CD8-positive, alpha-beta T cell (primary cell): ENCODE measurements at places on chromosomes 3 and 15.
A peak's percentile ranks its signal among the peaks of the same experiment; 100 is the strongest.

- no peak for DNase-seq
Observed at GRCh38 chr3:193905541-193906396, 230.2 kb upstream of the HES1 start.

- peak; percentile 37 for DNase-seq
Observed at GRCh38 chr3:56593455-56594158, 36.6 kb downstream of the CCDC66 start.

- DNase-seq, result no peak
Observed at GRCh38 chr15:33788906-33789540, 179.3 kb upstream of the CHRM5 start.

- no peak for DNase-seq
Observed at GRCh38 chr3:49352890-49353421, 5.2 kb downstream of the GPX1 start.

DNA sequence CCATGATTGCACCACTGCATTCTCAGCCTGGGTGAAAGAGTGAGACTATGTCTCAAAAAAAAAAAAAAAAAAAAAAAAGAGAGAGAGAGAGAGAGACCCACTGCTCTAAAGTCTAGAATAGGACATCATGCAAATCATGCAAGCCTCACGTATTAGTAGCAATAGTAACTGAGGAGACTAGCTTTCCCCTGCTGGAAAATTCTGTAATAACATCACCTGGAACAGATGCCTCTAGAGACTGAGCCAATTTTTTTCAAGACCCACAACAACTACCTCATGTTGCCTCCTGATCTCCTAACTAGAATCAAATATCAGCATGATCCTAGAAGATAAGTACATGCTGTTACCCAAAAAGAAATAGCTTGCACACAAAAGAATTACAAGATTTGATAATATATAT, 461.9 kb downstream of the AGBL1 start:
- no peak for DNase-seq

- no peak for DNase-seq
Observed at GRCh38 chr15:82047453-82048400, 1.9 kb upstream of the MEX3B start.

DNA sequence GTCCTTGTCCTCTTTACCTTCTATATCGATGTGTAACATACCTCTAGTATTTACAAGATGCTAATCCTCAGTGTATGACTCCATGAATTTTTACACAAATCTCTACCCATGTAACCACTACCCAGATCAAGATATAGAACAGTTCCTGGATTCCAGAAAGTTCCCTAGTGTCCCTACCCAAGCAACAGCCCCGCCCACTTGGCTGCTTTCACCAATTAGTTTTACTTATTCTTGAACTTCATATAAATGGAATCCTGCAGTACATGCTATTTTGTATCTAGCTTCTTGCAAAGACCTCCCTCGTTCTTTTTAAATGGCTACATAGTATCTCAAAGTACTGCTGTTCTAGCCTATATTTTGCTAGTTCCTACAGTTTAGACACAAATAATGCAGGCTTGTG, 33.0 kb downstream of the CD276 start:
- DNase-seq, result no peak

GRCh38 chr3:143529018-143529478, 319.2 kb downstream of the SLC9A9 start:
- DNase-seq, result peak; percentile 6

- DNase-seq, result no peak
Observed at GRCh38 chr3:64158334-64158733, 66.9 kb downstream of the PRICKLE2 start.

DNA sequence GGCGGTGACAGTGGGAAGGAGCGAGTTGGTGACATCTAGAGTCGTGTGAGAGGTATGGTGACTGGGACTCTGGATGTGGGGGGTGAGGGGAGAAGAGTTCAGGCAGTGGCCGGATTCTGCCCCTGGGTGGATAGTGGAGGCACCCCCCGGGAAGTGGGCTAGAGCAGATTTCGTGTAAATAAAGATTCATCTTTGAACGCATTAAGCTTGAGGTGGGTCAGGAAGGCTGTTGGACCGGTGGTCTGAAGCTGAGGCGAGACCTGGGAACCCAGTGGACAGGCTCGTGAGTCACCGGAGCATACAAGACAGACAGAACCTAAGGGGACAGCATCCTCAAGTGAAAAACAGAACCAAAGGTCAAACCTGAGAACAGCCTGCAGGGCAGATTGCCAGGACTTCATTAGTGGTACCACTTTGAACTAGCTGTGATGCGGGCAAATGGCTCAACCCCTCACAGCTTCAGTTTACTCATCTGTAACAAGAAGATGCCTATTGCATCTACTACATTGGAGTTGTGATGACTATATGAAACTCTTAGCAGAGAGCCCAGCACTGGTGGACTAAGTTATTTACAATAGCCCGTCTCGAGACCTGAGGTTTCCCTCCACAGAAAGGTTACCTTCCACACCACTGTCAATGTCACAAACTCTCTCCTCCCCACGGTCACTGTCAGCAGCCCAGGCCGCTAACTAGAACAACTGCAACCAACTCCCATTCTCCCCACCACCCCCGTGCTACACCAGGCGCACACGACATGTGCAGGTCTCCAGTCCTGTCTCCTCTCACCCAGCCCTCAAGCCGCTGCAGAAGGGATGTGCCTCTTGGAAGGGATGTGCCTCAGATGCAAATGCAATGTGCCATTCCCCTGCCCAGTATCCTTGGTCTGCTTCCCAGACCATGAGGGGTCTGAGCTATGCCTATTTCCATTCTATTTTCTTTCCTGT, 901 bp upstream of the CLN6 start:
- no peak for DNase-seq

GRCh38 chr3:122235147-122235546, 51.7 kb downstream of the CASR start:
- no peak for DNase-seq

GRCh38 chr15:87648278-87648677, 608.3 kb downstream of the NTRK3 start:
- DNase-seq, result no peak

- DNase-seq, result no peak
Observed at GRCh38 chr3:73695841-73696240, 71.1 kb upstream of the PDZRN3 start.

- no peak for DNase-seq
Observed at GRCh38 chr3:14533457-14533958, 6.6 kb downstream of the GRIP2 start.

DNA sequence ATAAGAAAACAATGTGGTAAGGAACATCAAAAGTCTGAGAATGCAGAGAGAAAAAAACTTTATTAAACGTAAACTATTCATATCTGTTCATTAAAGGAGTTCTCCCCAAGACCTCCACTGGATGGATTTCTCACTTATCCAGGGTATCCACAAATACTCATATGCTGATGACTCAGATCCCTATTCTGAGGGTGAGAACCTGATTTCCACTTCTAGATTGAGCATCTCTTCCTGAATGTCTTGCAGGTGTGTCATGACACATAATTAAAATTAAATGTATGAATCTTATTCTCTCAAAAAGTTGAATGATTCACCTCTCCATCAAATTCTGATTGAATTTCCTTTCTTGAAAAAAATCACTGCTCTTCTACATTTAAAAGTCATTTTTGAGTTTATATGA, 199.9 kb downstream of the MFSD1 start:
- no peak for DNase-seq

DNA sequence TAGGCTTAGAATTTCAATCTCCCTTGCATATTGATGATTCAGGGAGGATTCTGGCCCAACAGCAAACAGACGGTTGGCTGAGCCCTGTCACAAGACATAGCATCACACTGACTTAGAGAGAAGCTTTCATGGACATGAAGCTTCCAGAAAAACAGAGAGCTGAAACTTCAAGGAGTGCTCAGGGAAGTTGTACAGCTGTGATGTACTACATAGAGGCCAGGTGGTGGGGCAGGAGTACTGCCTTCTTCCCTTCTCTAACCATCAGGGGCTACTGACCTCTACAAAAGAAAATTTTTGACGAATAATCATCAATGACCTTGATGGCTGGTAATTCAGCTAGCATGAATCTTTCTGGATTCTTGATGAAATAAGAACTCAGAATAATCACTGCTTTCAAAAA, 378.5 kb downstream of the ERC2 start:
- DNase-seq, result no peak

- DNase-seq, result no peak
Observed at GRCh38 chr3:175255698-175256097, 396.6 kb downstream of the NAALADL2 start.

GRCh38 chr3:60366486-60366885, 884.8 kb downstream of the FHIT start:
- DNase-seq, result no peak

DNA sequence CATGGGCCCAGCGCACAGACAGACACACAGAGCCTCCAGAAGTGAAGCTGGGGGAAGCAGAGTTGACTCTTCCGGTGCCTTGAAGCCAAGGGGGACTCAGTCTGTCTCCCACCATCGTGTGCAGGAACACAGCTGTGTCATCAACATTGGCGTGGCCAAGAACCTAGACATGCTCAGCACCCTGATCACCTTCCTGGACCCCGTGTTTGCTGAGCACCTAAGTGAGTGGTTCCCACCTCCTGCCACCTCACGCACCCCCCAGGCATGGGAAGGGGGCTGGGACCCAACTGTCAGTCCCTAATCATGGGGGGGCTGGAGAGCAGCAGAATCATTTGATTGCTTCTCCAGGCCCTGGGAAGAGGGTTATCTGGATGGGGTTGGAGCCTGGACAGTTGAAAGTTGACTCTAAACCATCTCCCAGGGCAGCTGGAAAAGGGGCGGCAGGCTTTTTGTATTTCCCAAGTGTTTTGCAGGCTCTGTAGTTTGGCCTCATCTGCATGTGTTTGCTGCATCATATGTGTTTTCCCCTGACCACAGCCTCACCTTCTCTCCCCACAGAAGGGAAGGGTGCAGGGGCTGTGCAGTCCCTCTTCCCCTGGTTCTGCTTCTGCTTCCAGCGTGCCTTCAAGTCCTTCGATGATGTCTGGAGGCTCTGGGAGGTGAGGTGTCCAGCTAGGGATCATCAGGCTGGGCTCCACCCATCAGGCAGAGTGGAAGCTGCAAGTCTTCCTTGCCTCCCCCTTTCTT, 12.8 kb downstream of the TBC1D21 start:
- DNase-seq, result no peak

- no peak for DNase-seq
Observed at GRCh38 chr15:51652084-51652668, 29.1 kb upstream of the SCG3 start.

DNA sequence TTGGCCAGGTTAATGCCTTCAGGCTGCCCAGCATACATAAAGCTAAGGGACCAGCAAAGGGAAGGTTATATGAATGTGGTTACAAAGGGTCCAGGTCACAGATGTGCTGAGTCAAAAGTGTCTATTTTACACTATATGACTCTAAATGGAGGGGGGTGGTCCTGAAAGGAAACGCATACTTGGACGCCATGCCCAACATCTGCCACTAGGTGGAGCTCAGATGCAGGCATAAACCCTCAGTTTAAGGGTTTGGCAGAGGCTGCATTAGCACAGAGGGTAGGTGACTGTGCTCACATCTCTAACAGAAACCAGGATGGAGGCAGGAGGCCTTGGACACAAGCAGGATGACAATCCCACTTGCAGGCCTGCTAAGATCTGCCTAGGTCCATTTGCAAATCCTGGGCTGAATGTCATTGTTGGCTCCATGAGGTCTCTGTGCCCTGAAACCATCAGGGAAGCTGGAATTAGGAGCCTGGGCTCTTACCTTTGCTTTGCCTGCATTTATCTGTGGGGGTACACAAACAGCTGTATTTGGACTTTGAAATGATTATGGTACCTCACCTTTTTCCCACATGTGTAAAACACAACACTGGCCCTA, 55.8 kb downstream of the ZNF621 start:
- DNase-seq, result peak; percentile 64

GRCh38 chr3:182469086-182469485, 324.2 kb upstream of the ATP11B start:
- no peak for DNase-seq

DNA sequence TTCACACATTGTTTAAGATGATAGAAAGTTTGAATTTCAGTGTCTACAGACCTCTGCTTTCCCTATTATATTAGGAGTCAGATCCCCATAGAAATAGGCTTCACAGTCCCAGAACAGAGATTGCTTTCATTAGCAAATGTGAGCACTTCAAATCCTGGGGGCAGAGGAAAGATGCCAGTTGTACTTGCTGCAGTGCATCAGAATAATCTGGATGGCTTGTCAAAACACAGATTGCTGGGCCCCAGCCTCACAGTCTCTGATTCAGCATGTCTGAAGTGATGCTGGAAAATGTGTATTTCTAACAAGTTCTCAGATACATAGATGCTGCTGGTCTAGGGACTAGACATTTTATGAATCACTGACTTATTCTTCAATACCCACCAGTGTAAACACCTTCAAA, 375.2 kb downstream of the FGF12 start:
- no peak for DNase-seq

DNA sequence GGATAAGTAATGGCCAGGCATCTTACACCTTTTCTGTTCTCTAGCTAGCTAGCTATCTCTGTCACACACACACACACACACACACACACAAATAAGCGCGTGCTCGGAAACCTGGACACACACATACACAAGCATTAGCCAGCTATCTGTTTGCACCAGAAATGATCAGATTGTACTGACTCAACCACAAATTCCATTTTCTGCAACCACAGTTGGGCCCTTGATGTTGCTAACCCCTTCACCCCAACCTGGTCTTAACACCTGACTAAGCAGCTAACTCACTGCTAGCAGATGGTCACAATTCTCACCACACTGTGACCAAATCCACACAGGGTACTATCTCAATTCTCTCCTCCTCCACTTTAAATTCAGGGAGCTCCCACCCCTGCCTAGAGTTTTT, 183.0 kb upstream of the THBS1 start:
- DNase-seq, result no peak

DNA sequence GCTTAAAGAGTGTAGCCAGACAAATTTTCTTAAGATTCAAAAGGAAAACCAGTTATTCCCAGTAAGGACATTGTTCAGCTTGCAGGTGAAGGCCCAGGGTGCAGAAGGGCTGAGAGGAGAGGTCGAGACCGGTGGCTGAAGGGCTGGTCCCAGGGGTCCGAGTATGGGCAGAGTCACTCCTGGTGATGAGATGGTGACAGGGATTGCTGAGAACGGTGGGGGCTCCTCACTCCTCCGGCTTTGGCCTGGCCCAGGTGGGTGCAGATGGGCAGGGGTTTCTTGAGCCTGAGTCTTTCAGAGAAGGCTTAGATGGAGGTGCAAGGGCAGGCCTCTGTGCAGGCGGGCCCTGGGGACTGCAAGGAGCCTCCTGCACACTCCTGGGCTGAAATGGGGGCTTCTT, 56.2 kb downstream of the ZNF445 start:
- DNase-seq, result no peak

DNA sequence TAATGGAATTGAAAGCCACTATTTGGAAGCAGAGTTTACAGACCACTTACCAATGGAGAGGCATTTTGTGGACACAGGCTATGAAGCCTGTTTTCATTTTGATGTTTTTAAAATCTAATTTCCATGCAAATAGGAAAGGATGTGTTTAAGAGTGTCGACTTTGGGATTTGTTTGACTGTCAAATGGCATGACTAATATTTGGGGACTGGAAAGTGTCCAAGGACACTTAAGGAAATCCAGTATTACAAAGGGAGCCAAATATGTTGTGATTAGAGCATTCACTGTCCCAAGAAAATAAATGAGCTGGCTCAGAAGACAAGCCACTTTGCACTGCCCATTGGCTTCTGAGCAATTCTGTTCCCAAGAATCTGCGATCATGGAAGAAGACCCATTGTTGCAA, 34.0 kb upstream of the SLC6A11 start:
- DNase-seq, result no peak
